ENCODE measurements at places on chromosomes 16 and 17.
A peak's percentile ranks its signal among the peaks of the same experiment; 100 is the strongest.

DNA sequence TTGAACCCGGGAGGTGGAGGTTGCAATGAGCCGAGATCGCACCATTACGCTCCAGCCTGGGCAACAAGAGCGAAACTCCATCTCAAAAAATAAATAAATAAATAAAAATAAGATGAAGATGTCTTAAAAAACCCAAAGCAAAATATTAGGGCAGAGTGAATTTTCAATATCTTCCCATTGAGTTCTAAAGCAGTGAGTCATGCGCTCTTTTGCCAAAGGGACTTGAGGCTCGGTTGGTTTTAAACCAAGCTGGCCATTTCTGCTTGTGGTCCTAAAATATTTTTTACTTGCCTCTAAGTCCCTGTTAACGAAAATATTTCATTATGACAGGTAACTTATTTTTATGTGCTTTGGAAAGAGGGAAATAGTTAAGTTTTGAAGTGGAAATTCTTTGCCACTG, 4.7 kb downstream of the PAFAH1B1 start:
- no peak for DNase-seq

- DNase-seq, result no peak
These were observed 264.2 kb downstream of the SEC14L1 start for GRCh38 chr17:77404812-77405581.

DNA sequence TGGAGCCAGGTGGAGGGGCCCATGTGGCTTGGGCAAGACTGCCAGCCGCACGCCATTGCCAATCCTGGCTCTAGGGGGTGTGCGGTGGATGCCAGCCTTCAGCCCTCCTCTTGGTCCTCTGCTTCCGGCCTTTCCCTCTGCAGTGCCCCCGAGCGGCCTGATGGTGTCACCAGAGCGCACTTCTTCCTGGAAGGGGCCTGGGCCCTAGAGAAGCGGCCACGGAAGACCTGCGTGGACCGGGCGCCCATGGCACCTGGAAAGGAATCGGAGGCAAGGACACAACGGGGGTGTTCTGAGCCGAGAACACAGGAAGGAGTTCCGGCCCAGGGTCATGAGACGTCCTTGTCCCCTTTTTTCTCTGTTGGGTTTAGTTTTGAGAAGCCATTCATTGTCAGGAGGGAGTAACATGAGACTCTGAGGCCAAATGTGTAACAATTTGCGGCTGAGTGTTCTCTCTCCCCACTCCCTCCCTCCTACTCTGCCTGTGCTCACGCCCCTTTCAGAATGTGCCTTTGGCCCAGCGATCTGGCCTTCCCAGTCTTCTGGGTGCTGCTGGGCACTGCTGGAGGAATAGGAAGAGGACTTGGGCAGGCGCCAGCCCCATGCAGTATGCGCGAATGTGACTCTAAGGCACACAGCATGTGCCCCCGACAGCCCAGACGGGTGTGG, 92.8 kb downstream of the IRX3 start:
- peak; percentile 73 for DNase-seq

DNA sequence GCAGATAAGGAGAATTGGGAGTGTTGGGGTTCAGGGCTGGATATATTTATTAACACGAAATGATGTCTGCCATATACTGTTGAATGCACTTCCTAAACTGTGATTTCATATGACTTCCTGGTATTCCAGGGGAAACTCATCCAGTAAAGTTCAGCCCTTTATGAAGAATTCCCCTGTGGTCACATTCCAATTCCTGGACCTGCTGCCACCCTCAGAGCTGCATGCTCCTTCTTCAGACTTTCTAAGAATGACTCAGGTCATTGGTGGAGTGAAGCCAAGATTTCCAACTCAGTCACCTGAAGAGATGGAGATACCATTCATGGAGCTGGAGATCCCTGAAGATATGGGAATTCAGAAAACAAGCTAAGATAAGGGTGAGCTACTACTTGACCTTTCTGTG, 114.2 kb upstream of the TMEM97 start:
- DNase-seq, result no peak

GRCh38 chr17:48052956-48053757, 5.0 kb downstream of the NFE2L1 start:
- peak; percentile 64 for DNase-seq

DNA sequence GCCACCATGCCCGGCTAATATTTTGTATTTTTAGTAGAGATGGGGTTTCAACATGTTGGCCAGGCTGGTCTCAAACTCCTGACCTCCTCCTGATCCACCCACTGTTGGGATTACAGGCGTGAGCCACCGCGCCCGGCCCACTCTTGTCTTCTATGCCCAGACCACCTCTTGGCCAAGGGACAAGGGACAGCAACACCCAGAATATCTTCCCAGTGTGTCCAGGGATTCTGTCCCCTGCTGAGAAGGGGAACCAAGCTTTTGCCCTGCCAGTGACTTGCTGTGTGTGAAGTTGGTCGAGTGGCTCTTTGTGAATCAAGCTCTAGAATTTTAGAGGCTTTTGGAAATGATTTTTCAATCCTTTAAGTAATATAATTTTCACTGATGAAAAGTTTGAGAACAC, 1.7 kb upstream of the MPO start:
- DNase-seq, result no peak

DNA sequence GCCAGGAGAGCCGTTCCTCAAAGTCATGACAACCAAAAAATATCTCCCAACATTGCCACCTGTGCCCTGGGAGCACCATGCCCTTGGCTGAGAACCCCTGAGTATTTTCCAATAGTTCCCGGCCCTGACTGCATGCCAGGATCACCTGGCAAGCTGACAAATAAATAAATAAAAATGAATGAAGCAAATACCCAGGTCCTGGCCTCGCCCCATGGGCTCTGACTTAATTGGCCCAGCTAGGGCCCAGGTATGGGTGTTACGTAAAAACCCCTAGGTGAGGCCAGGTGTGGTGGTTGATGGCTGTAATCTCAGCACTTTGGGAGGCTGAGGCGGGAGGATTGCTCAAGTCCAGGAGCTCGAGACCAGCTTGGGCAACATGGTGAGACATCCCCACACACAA, 2.7 kb upstream of the C16orf74 start:
- no peak for DNase-seq

GRCh38 chr17:82663381-82664275, 15.4 kb upstream of the WDR45B start:
- no peak for DNase-seq

DNA sequence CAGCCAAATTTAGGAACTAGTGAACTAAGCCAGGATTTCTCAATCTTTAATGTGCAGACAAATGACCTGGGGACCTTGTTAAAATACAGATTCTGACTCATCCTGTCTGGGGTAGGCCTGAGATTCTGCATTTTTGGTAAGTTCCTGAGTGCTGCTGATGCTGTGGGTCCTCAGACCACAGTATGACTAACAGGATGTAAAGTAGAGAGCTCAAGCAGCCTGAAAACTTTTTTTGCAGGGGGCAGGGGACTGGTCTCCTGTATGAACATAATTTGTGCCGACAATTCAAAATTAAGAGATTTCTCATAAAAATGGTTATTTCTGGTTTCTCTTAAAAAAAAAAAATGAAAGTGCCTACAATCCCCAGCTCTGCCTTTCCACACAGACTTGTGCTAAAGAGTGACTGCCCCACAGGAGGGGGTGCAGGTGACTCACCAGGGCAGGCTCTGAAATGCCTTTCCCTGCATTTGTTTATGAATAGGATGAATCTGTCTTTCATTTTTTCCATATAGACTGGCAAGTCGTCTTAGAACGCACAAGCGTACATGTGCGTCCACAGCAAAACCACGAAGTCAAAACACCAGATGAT, 271.5 kb downstream of the PHKB start:
- no peak for DNase-seq

DNA sequence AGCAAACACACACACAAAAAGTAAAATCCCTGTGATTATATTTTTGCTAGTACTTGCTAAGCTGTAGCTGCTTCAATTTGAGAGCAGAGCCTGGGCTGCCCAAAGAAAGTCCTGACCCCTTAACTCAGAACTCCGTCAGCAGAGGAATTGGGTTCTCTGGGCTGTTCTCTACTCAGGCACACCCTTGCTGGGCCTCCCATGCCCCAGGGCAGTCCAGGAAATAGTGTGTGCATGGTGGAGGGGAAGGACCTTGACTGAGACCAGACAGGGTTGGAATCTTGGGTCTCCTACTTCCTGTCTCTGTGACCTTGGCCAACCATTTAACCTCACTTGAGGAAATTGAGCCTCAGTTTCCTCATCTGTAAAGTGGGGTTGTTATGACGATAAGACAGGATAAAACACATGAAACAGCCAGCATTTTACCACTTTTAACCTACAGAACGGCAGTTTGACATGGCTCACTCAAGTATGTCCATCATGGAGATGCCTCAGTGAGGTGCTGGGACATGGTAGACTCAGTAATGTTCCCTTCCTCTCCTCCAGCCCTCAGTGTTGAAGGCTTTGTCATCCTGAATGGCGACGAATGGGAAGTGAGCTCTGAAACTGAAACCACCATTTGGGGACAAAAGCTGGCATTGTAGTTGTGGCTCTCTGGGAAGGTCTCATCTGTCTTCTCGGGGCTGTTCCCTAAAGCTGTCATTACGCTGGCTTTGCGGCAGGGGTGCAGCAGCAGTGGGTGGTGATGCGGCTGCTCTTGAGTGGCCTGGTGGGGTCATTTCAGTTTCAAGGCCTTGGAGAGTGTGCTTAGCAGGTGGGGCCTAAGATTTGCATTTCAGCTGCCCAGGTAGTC, 74.9 kb downstream of the CMIP start:
- no peak for DNase-seq

DNA sequence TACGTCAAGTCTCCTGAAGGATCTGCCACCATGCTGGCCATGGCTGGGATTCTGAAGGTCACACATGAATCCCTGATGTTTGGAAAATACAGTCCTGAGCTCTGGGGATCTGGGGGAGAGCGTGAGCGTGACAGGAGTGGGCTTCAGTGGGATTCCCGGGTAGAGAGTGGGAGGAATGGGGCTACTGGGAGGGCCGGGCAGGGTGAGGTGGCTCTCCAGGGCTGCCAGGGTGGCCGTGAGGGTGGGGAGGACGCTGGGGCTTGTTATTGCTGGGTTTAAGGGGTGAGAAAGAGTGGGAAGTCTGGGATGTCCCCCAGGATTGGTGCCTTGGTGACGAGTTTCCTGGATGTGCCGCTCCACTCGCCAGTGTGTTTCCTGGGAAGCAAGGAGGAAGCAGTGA, 31.3 kb downstream of the FOXL1 start:
- DNase-seq, result no peak

- no peak for DNase-seq
These were observed 8.2 kb downstream of the FMNL1 start for GRCh38 chr17:45229681-45230409.

DNA sequence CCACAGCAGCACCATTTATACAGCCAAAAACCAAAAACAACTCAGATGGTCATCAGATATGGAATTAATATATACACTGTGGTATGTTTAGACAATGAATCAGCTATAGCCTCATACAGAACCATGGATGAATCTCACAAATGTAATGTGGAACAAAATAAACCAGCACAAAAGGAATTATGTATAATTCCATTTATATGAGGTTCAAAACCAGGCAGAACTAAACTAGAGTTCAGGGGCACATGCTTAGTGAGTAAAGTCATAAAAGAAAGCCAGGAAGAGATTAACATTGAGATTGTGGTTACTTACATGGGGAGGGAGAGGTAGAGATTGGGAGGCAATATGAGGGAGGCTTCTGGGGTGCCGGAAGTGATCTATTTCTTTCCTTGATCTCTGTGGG, 231.1 kb downstream of the COPRS start:
- no peak for DNase-seq

DNA sequence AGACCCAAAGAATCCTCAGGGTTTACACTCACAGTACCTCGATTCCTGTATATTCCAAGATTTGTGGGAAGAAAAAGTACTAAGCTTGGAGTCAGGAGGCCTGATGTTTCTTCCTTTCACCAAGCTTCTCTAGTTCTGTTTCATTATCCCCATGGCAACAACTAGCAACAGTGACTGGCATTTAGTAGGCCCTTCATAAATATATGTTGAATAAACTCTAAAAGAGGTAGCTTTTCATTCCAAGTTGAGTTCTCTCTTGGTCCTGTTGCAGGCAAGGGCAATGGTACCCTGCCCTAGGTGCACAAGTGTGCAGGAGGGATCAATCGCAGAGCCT, 527 bp upstream of the UBE2Z start:
- no peak for DNase-seq

- no peak for DNase-seq
These were observed 875 bp downstream of the PRKCB start for GRCh38 chr16:23836404-23837311.

DNA sequence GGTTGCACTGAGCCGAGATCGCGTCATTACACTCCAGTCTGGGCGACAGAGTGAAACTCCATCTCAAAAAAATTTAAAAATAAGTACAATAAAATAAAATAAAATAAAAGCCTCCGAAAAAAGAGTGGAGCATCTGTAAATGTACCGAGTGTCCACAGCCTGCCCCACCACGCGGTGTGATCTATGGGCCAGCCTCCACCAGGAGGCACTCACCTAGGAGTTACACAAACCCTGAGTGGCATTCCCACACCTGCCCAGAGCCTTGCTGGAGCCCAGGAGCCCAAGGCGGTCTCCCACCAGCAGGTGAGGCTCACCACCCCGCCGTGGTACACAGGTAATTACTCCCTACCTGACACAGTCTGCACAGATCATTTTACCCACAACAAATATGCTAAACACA, 183.2 kb downstream of the ZNF423 start:
- no peak for DNase-seq

GRCh38 chr16:21650521-21650920, 1.9 kb downstream of the IGSF6 start:
- no peak for DNase-seq

DNA sequence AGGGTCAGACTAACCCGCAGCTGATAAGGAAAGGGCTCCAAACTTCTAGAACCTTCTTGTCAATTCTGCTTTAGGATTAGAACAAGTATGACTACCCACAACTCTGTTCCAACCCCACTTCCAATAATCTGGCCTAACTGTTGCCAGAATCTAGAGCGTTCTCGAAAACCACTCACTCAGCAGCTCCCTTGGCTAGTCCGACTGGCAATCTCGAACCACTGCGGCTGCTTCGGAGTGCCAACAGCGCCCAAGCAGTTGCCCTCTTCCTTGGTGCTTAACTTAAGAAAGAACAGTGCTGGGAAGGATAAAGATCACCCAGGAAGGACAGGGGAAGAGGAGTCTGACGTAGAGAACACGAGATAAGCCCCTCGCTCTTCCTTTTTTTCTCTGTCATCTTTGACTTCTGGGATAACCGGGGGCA, 818 bp downstream of the DNAJC7 start:
- no peak for DNase-seq

GRCh38 chr16:69130461-69130860, 1.9 kb downstream of the CHTF8 start:
- no peak for DNase-seq
